ENCODE measurements at places on chromosomes 3 and 15.

GRCh38 chr15:92813485-92813884, 86.6 kb upstream of the CHD2 start:
- no peak for DNase-seq

- no peak for DNase-seq
Observed at GRCh38 chr3:21505711-21506460, 245.1 kb downstream of the ZNF385D start.

DNA sequence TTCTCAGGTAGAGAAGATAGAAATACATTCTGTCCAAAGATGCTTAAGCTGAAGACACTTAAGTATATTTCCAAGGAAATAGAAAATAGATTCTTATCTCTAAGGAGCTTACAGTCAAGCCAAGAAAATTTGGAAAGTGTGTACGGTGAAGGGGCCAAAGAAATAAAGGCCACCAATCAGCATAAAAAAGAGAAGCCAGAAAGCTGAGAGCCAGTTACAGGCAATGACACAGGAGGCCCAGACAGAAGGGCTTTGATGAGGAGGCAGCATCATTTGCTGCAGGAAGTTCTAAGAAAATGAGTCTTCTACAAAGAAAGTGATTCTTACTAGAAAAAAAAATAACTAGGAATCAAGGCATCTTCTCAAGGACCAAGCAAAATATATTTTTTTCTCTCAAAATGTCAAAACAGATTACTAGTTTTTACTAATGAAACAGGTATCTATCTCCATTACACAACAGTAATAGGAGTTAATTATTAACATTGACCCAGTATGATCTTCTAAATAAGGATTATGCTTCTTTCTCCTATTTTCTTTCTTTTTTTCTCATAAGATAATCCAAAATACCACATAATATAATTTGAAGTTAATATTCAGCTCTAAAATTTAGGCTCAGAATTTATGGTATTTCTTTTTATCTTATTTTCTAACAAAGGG, 82.1 kb upstream of the PHLDB2 start:
- DNase-seq: no peak

- no peak for DNase-seq
Observed at GRCh38 chr3:17195192-17195611, 310.4 kb downstream of the PLCL2 start.

- no peak for DNase-seq
Observed at GRCh38 chr15:82294061-82294690, 31.6 kb downstream of the SAXO2 start.

DNA sequence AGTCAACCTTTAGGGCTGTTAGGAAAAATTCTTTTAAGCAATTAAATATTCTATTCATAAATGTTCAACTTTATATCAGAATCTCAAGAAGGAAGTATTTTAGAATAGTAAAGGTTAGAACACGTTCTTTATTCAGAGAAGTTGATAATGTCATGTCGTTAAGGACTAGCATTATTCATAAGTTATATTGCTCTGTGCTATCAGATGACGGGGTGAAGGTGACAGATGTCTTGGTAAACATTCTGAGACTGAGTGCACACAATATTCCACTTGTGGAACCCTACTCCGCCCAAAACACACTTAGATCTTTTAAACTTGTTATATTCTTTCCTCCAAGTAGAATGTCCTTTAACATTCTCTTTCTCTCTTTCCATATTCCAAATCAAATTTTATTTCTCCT, 7.9 kb downstream of the AP4E1 start:
- no peak for DNase-seq

- DNase-seq: no peak
Observed at GRCh38 chr3:125440970-125441369, 65.8 kb upstream of the ZNF148 start.

DNA sequence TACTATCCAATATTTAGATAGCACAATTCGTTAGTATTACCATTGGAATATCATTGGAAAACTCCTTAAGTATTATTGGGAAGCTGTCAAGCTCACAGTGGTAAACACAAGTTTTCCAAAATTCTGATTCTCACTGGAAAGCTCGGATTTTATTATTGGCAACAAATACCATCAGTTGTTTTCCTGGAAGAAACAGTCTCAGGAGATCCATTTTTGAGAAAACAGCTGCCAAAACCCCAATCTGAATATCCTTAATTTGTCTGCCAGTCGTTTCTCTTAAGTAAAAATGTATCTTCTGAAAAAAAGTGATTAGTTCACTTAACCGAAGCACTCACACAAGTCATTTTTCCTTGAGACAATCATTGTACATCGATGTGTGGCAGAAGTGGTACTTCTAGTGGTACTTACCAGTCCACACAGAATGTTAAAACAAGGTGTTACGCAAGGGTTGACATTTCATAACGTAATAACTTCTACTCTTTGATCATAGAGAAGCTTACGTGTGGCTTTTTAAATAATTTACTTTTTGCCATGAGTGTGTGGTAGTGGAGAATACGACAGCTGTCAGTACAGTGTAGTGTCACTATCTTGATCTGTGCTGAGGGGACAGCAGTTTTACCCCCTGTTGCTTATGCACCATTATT, 74.9 kb downstream of the FAM43A start:
- DNase-seq: no peak

DNA sequence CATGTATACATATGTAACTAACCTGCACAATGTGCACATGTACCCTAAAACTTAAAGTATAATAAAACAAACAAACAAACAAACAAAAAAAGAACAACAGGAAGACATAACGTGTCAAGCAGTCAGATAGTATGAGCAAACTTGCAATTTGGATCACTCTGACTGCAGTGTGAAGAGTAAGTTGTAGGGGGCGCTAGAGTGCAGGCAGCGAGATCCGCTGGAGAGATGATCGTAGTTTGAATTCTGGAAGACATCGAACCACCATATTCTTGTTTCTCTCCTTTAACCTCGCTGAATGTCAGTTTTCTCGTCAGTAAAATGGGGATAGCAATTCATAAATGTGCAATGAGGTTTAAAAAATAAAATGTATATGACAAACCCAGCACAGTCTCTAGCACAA, 165.2 kb upstream of the LMCD1 start:
- no peak for DNase-seq

DNA sequence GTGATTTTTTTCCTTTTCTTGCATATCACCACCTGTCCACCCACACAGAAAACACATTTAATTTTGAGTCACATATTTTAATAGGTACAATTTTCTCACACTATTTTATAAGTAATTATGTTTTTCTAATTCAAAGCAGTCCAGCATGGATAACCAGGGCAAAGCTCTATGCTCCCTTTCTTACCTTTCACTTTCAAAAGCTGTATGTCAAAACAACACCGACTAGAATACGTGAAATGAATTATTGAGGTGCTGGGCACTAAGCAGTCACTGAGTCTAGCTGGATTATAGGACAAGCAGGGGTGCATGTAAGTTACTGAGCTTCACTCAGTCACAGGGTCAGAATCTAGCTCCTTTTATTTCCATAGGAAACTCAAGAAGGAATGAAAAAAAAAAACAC, 60.6 kb downstream of the LSAMP start:
- no peak for DNase-seq

DNA sequence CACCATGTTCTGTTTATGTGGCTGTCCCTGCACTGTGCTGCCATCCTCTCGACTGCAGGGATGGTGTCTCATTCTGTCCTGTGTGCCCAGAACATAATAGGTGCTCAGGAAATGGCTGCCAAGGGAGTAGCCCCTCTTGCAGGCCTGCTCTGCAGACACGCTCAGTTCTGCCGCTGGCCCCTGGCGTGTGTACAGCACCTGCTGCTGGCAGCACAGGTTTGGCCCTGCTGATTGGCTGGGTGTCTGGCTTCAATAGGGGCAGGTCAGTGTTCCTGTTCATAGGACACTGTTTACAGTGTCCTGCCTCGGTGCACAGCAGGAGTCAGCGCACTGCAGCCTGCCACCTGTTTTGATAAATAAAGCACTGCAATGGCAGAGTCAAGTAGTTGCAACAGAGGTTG, 146.9 kb downstream of the DNAJB8 start:
- no peak for DNase-seq

DNA sequence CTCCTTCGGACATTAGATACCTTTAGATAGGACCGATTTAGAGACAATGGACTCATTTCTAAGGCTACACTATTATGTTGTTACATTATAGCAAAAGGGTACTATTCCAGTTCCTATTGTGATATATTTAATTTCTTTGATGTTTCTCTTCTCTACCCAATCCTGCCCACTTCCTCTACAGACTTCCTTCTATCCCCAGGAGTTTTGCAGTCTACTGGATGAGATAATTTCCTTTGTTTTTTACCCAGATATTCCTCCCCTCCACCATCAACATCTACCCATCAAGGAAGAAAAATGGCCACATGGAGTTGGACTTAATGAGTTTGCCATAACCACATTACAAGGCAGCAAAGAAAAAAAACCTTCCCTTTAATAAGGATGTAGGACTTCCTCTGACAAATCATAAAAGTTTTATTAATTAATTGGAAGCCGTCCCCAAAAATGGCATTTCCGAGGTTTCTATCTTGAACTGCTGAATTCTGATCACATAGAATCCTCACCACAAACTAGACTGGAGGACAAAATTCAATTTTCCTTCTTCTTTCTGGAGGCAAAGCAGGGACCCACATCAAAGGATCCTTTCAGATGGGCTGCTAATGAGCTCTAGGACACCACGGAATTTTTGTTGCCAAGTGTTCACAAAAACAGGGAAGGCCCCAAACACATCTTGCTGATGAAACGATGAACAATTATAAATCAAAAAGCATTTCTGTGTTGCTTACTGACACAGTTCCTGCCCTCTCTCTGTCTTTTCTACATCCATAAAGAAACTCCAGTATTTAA, 33.4 kb downstream of the FRMD4B start:
- no peak for DNase-seq

- DNase-seq: no peak
Observed at GRCh38 chr3:177565981-177566380, 368.7 kb upstream of the TBL1XR1 start.

DNA sequence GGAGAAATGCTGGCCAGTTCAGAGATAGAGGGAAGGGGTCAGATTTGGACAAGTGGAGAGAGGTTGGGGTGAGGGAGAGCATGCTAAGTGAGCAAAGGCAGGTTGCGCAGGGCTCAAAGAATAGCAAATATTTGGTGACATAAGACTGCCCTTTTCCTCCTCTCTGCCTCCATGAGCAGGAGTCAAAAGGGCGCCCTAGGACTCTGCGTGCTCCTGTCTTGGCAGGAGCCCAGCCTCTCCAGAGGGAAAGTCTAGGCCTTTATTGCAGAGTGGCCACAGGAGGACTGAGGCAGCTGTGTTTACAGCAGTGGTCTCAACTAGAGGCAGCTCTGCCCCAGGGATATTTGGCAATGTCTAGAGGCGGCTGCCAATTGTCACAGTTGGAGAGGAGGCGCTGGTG, 165.6 kb downstream of the FAM43A start:
- no peak for DNase-seq

DNA sequence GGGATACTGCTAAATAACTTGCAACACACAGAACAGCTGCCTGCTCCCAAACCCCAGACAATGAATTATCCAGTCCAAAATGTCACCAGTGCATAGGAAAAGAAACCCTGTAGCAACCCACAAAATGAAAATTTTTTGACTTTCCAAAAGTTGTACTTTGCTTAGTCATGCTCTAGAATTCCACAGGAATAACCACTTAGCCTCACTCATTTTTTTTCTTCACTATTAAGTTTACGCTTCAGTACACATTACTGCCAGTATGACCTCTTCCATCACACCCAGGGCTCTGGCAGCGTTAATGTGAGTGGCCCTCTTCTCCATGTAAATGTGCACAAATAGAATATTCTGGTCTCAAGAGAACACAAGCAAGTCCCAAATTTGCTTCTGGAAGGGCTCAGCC, 259.8 kb downstream of the MAGI1 start:
- no peak for DNase-seq

- DNase-seq: no peak
Observed at GRCh38 chr3:151708868-151709267, 24.9 kb upstream of the AADACL2 start.
